ENCODE measurements at places on chromosomes 3 and 15.

- no peak for DNase-seq
Measured at GRCh38 chr15:45862034-45862433, 227.2 kb downstream of the SQOR start.

DNA sequence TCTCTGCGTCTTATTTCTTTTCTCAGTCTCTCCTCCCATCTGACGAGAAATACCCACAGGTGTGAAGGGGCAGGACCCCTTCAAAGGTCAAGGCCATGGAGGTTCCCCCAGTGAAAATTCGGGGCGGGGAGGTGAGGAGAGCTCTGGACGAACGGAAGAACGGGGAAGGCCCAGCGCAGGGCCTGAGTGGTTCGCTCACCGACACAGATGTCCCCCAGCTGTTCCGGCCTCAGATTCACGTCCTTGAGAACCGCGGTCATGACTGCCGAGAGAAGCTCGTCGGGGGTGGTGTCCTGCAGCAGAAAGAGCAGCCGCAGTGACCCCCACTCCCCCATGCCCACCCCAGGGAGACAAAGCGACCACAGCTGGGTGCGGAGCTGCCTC, 542 bp downstream of the ACAA1 start:
- no peak for DNase-seq

GRCh38 chr3:43089081-43089480, 16.8 kb downstream of the POMGNT2 start:
- no peak for DNase-seq

GRCh38 chr15:39149636-39150150, 431.2 kb upstream of the THBS1 start:
- DNase-seq, result no peak

GRCh38 chr3:71350998-71351397, 232.5 kb downstream of the FOXP1 start:
- DNase-seq, result no peak

GRCh38 chr3:119497820-119498185, 544 bp upstream of the TIMMDC1 start:
- DNase-seq, result peak; percentile 35

DNA sequence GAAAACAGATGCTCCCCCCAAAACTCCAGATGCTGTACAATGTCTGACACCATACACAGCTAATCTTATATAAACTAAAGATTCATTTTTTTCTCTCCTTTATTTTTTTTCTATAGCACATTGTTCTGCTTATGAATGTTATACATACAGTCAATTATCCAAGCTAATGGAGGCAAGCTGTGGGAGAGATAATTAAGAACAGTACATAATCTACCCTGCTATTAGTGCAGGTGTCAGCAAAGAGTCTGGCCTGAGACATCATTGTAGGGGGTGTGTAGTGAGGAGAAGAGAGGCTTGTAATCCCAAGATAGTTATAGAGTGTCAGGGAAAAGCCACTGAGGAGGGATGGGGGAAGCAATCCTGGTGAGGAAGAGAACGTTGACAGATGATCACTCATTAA, 25.4 kb upstream of the CHMP2B start:
- DNase-seq, result no peak

GRCh38 chr3:29635888-29636287, 355.0 kb downstream of the RBMS3 start:
- no peak for DNase-seq

DNA sequence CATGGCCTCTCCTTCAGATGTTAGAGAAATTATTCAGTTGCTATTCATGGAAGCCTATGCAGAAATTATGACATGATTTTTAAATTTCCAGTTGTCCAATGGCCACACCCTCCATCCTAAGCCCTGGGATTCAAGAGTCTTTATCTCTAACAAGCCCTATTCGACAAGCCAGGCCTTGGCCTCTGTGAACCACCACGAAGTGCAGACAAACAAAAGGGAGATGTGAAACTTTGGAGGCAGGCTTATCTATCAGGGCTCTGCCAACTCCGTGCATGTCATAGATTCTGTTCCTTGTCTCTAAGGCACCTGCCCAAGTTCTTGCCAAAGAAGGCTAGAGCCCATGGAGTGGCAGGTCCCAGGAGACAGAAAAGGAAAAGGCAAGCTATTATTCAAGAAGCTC, 212.4 kb upstream of the ADAMTS9 start:
- no peak for DNase-seq

DNA sequence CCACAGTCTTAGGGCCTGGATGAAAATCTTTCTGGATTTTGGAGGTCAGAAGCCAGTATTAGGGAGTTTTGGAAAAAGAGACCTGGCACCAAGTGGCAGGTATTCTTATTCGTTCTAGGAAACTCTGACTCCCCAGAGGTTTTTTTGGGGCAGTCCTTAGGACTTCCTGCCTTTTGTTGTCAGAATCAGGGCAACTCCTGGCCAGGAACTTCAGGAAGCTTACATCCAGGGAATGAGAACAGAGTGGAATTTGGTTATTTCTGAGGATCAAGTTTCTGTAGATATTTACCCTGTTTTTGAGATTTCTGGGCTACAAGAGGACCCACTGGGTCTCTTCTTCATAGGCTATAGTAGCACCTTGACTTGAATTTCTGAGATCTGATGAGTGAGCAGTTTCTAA, 15.5 kb downstream of the SCN10A start:
- no peak for DNase-seq

DNA sequence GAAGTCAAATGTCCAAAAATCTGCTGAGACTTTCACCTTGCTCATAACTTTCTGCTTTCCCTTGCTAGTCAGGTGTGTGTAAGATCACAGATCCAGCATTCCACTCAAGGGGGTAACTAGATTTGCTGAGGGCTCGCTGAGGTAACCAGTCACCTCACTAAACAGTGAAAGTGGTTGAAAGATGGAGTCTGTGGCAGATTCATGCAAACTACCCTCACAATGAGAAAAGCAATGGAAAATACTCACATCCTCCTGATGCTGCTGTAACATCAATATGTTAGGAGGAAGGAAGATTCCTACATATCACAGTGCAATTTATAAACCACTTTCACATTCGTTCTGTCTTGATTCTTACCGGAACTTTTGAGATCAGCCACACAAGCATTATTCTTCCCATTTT, 174.3 kb upstream of the BCL6 start:
- DNase-seq, result no peak

- no peak for DNase-seq
Measured at GRCh38 chr3:85164436-85164835, 205.6 kb downstream of the CADM2 start.

- peak; percentile 44 for DNase-seq
Measured at GRCh38 chr3:39501968-39502837, 34.7 kb downstream of the MOBP start.

DNA sequence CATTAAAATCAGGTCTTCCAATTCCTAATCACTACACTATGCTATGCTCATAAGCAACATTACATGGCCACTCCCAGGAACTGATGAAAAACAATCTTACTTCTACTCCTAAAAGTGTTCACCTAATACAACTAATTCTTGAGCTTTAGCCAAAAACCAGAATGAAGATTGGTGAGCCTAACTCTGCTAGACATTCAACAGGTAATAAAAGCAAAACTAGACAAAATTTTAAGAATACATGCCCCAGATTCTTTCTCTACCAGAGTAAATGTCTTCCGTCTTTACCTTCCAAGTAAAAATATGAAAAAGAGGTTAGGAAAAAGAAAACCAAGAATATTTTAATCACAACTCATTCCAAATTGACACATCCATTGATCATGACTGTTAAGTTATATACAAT, 31.3 kb downstream of the ATP13A3 start:
- no peak for DNase-seq

- no peak for DNase-seq
Measured at GRCh38 chr3:33994568-33994967, 196.1 kb downstream of the PDCD6IP start.

- DNase-seq, result no peak
Measured at GRCh38 chr3:13167829-13168228, 94.6 kb upstream of the IQSEC1 start.

GRCh38 chr15:76996076-76996525, 1.2 kb downstream of the PSTPIP1 start:
- DNase-seq, result no peak

DNA sequence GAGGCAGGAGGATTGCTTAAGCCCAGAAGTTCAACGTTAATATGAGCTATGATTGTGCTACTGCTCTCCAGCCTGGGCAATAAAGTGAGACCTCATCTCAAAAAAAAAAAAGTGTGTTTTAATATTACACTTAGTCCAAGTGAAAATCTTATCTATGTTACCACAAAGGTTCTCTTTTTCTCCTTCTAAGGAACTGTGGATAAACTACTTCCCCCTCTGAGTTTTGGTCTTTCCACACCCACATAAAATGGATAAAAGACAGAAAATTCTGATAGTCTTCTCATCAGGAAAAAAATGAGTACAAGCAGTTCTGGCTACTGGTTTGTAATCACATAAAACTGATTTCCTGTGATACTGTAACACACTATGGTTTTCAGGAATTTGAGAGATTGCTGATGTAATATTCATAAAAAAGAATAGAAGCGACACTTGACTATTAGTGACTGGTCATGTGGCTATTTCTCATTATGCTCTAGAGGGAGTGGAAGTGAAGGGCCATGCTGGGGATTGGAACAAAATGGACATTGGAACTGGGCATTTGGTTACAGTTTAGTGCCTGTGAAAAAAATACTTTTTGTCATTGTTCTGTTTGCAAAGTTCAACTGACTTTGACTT, 68.2 kb downstream of the RYR3 start:
- no peak for DNase-seq

DNA sequence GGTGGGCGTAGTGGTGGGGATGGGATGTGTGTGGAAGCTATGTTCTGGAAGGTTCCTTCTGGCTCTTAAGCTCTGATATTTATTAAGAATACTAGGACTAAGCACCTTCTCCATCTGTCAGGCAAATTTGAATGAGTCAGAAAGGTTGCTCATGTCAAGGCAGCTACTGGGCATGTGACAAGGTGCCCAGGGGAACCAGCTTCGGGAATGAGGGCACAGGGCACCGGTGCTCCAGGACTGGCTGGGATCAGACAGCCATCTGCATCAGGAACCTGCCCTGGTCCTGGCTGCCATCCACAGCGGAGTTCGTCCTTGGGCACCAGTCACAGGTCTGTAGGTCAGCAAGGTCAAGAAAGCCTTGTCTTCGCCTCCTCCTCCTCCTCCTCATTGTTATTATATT, 32.5 kb downstream of the CA12 start:
- no peak for DNase-seq

- DNase-seq, result peak; percentile 23
Measured at GRCh38 chr15:28100516-28101195, 1.5 kb upstream of the OCA2 start.

DNA sequence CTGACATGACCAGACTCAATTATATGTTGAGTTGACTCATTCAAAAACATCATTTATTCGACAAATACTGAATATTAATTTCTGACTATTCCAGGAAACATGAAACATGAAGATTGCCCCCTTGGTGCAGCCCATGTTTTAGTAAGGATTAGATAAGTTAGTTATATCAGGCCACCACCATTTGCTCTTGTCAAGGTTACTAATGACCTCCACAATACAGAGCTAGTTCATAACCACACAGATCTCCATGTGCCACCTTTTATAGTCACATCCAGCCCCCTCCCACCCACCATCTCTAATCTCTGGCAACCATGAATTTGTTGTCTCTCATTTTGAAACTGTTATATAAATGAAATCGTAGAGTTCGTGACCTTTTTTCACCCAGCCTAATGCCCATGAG, 15.7 kb downstream of the KLHL18 start:
- DNase-seq, result no peak

- no peak for DNase-seq
Measured at GRCh38 chr3:177371888-177372287, 174.6 kb upstream of the TBL1XR1 start.

DNA sequence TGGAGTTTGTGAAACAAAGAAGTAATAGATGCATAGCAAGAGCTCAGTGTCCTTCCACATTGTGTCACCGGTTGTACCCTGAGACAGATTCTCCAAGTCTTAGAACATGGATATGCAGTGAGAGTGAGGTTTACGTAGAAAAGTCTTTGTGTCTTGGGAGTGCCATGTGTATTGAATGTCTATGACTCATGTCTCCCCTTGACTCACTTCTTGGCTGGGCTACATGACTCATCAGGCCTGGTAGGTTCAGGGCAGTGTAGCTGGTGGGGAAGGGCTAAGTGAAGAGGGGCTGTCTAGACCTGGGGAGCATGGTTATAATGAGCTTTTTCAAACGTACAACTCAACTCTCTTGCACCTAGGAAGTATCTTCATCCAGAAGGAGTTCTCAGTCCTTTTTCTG, 167.4 kb downstream of the GAP43 start:
- DNase-seq, result no peak

GRCh38 chr3:14475621-14476020, 64.5 kb downstream of the GRIP2 start:
- DNase-seq, result no peak

DNA sequence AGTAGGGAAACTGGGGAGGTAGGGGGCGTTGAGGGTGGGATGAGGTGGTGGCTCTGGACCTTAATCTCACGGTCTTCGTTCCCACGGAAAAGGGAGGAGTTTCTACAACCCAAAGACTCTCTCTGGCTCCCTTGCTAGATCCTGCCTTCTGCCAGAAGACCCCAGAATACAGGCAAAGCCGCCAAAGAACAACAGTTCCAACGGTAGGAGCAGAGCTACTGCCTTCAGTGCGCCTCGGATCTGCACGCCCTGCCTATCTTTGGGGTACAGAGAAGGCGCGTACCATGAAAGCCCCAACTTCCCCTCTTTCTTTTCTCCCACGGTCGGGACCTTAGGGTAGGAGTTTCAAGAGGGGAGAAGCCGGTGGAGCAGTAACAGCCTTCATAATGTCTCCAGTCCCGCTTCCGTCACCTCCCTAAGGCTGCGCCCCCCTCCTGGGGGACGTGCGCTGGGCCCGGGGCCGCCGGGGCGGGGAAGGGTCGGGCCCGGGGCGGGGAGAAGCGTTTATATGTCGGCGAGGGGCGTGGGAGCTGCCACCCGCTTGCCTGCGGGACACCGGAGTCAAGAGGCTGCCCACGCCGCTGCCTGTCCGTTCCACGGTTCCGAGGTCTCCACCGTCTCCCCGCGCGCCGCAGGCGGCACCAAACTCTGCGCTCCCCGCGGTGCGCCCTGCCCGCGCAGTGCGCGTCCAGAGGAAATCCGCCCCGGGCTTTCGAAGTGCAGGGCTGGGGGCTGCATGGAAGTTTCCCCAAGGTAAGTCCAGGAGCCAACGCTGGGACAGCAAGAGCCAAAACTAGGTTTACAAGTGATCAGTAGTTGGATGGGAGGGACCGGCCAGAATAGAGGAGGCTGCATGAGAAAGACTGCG, at the start of gene COL6A6:
Gene COL6A6 (plus strand): TSS at position 533 of the 868 bp plus-strand sequence. CDS start 43,188 bp downstream, outside the sequence.
- DNase-seq, result no peak

- no peak for DNase-seq
Measured at GRCh38 chr3:52093756-52094545, 37.6 kb upstream of the DUSP7 start.

DNA sequence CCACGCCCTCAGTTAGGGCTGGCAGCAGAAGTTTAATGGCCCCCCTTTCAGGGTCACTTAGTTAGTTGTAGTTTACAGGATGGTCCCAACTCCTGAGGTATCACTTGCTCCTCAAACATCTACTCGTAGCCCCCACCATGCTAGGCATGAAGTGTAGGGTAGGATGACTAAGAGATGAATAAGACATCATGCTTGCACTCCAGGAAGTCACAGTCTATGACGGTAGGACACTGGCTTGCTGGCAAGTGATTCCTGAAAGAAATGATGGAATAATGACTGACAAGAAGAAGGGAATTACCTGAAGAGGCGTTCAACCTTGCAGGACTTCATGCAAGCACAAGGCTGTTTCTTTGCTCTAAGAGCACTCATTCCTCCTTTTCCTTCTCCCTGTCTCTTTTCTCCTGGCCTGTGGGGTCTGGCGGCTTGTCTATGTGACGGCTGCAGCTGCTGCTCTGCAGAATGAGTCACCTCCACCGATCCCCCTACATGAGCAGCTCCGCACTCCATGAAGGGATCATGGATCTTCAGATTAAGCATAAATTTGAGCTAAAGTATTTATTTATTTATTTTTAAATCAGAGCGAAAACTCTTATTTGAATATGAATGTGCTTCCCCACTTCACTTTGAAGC, 82.9 kb upstream of the BOC start:
- no peak for DNase-seq
